EL (cell line): ENCODE measurements at places on chromosomes 6 and 20.

DNA sequence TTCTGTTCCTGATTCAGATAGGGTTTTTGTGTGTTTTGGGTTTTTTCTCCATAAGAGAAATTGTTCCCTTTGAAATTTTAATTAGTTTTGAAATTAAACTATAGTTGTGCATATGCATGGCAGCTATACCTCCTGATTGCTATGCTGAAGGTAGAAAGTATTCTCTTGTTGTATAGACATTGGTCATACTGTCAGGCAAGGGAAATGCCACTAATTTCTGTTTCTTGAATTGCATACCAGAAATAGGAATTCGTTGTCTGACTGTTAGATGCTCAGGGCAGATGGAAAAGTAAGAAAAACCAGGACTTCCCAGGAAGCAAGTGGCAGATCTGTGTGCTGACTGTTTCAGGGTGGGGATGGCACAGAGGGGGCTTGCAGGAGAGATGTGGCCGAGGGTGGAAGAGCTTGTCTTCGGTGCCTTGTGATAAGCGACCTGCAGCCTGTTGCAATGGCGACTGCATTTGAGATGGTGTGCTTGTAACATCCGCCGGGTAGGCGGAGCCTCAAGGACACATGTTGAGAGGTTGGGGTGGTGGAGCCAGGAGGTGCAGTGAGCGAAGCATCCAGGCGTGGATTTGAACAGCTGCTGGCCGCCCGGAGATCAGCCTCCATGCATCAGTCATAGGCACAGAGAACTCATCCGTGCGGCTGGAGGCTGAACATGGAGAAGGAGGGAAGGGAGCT lies 42.8 kb downstream of the RREB1 start:
- DNase-seq = no peak

- no peak for DNase-seq
Observed at GRCh38 chr6:33652002-33652401, 30.9 kb downstream of the ITPR3 start.

- DNase-seq = no peak
Observed at GRCh38 chr6:143429970-143430369, 20.5 kb downstream of the ADAT2 start.

DNA sequence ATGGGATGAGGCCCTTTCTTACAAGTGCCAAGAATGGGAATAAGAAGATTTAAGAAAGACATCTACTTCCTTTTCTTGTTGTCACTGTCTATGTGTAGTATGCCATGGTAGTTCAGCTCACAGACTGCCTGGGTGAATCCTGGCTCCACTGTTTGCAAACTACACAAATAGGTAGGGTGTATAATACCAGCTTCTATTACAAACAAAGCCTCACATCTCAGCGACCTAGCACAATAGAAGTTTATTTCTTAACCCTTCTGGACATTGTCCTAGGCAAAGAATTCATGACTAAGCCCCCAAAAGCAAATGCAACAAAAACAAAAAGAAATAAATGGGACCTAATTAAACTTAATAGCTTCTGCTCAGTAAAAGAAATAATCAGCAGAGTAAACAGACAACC lies 74.5 kb downstream of the LINC00237 start:
- DNase-seq = no peak

GRCh38 chr6:96899019-96899418 lies 1.3 kb upstream of the NDUFAF4 start:
- DNase-seq = peak; percentile 32

- no peak for DNase-seq
Observed at GRCh38 chr6:92195796-92196195, 1223.6 kb downstream of the EPHA7 start.

DNA sequence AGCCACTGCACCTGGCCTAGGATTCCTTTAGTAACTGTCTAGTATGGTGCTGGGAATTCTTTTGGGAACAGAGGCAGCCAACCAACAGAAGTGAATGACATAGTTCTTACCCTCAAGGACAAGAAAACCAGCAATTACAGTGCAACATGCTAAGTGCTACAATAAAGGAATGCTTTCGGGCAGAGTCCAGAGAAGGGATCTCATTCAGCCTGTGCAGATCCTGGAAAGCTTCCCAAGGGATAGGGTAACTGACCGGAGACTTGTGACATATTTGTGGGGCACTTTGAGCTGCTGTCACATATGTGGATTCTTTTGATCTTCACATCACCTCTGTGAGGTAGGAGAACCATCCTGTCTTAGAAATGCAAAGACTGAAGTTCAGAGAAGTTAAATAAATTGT lies 46.8 kb downstream of the C6orf15 start:
- no peak for DNase-seq

- no peak for DNase-seq
Observed at GRCh38 chr6:83153883-83154521, 39.1 kb downstream of the PGM3 start.

GRCh38 chr20:49281059-49281912 lies 3.4 kb upstream of the ZNFX1 start:
- peak; percentile 54 for DNase-seq

DNA sequence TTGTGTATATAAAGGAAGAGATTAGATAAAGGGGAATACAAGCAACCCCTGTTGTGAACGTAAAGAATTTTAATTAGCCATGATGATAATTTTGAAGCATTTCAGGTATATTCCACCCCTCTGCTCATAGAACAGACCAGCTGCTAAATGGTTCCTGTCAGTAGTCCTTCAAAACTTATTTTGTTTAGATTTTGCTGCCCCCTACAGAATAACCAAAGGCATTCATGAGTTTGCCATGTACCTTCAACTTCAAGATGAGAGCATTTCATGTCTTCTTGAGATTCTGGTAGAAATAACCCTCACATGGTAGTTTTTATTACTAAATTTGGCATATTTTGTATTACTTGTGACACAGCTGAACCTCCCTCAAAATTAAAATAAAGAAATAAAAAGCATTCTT lies 1586.7 kb downstream of the HACE1 start:
- DNase-seq = peak; percentile 16

- no peak for DNase-seq
Observed at GRCh38 chr6:30890646-30891449, 6.5 kb downstream of the DDR1 start.

DNA sequence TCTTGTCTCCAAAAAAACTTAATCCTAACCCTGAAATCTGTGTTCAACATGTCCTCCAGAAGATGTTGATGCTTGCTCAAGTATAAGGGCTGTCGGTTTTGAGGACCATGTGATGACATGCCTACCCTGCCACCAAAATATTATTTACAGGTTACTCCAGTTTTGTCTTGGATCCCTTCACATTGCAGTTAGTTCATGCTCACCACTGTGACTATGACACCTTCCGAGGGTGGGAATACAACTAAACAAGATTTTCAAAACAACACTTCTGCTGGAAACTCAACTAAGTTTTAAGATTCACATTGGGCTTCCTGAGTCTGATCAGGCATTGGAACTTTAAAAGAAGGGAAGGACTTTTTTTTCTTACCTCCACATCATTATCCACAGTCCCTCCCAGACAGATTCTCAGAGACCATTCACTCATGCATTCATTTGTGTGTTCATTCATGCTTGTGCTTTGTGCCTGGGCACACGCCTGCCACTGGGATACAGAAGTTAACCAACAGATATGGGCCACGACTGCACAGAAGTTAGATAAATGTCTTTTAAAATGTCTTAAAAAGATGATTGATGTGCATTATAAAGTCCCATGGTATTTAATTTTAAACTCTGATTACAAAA lies 118.7 kb upstream of the GJE1 start:
- DNase-seq = peak; percentile 36

- no peak for DNase-seq
Observed at GRCh38 chr6:16321826-16322225, 83.4 kb downstream of the GMPR start.
